ENCODE measurements at places on chromosomes 16 and 17.

DNA sequence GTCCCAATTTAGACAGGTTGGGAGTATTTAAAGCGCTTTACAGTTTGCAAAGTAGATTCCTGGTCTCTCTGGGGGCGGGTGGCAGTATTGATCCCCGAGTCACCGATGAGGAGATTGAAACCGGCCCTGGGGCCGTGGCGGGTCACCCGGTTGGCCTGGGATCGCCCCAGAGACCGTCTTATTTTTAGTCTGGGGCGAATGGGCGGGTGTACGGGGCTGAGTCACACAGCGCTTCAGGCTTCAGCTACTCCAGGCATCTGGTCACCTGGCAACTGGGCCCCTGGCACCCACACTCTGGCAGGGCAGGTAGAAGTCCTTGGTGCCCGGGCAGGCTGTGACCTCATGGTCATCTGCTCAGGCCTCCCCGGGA lies 669 bp downstream of the MIEF2 start:
- no peak for DNase-seq

DNA sequence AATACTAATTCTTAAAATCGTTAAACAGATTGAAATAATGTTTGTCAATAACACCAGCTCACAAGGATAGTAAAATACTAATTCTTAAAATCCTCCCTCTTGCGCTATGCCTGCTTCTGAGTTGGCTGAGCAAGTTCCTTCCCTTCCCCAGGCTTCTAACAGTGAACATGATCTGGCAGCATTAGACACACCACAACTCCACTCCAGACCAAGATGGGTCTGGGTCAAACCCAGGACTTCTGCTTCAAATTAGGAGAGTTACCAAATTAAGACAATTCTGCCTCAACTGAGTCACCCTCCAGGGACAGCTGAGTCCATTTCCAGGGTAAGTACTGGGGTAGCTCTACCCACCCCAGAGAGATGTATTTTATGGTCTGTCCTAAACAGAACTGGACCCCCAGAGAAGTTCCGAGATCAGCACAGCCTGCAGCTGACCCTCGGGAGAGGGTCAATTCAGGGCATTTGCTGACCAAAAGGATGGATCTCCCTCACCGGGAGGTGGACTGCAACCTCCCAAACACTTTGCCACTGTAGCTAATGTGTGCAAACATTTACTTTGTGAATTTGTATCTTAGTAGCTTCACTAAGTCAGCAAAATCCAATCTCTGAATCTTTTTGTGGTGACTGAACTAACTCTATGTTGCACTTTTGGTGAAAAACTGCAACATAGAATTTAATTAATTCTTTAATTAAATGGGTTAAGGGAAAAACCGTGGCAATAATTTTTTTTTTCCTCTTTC lies 48.8 kb downstream of the ADCY9 start:
- no peak for DNase-seq

- no peak for DNase-seq
These were observed 216.9 kb upstream of the GSE1 start for GRCh38 chr16:85395913-85396878.

DNA sequence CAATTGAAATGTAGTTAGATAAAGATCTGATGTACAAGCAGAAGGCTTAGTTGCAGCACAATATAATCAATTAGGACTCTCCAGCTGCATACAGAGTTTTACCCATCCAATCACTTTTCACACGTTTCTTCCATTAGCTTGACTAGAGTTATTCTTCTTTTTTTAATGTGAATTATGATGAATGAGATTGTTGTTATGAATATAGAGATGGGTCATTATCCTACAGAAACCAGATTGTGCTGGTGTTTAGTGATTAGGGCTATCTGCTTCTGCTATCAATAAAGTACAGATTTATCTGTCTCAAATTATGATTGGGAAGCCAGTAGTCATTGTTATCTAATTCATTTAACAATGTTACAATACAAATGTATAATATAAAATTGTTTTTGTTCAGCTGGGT lies 221.4 kb upstream of the TBX2 start:
- no peak for DNase-seq

GRCh38 chr17:46044286-46044928 lies 45.4 kb downstream of the STH start:
- DNase-seq: peak; percentile 23

- peak; percentile 34 for DNase-seq
These were observed at the start of gene HELZ for GRCh38 chr17:67245073-67245693. Gene HELZ (minus strand): TSS chr17:67245196. CDS start chr17:67218804, 26,392 bp downstream.

GRCh38 chr17:78965491-78965924 lies 14.2 kb downstream of the LGALS3BP start:
- no peak for DNase-seq

DNA sequence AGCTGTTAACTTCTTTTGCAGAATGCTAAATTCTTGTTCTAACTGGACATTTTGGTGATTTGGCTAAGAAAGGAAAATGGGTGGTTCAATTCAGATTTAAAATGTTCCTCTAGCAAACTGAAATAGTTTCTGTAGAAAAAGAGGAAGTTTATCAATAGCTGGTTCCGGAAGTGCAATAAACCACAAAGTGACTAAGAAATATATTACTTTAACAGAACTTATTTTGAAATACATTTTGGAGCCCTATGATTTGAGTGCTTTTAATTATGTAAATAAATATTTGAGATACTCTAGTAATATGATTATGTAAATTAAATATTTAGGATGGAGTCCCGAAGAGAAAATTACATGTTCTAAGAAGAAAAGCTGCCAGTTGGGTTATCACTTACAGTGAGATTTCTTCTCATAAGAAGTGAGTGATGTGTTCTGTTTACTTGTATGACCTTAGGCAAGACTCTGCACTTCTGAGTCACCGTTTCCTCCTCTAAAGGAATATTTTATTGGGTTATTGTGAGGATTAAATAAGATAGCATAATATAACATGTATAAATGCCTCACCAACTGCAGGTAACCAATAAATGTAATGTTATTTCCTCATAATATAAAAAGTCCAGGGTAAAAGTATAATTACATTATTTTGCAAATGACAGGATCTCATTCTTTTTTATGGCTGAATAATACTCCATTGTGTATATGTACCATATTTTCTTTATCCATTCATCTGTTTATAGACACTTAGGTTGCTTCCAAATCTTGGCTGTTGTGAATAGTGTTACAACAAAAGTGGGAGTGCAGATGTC lies at the start of gene EVI2B:
Gene EVI2B (minus strand): TSS at position 73 of the 800 bp plus-strand sequence. CDS start 8,445 bp downstream, outside the sequence.
- no peak for DNase-seq

- DNase-seq: no peak
These were observed 43.9 kb upstream of the ZC3H18 start for GRCh38 chr16:88526008-88526905.

GRCh38 chr17:992933-993332 lies 4.0 kb upstream of the TIMM22 start:
- DNase-seq: no peak

GRCh38 chr17:45282683-45283644 lies 21.1 kb upstream of the SPATA32 start:
- no peak for DNase-seq

Data from stimulated activated CD8-positive, alpha-beta memory T cell treated with anti-CD3 and anti-CD28 coated beads, Interleukin-4, amount 100 ng/mL, for 1 hour (primary cell).